ENCODE measurements at places on chromosomes 3 and 15.

DNA sequence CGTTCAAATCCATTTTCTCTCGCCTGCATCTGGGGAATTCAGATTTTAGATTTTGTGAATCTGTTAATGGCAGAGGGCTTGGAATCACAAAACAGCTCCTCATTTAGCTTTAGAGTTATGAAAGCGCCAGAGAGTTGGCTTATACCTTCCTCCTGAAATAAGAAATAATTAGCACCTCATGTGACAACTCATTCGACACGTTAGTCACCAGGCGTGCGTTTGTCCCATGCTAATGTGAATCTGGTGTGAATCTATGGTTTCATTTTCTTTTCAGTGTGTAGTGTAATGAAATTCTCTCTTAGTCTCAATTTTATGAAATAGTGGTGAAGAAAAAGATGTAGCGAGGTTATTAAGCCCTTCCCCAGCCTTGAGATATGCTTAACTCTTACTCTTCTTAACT lies 89.4 kb downstream of the EDEM1 start:
- no peak for DNase-seq

- no peak for DNase-seq
Measured at GRCh38 chr15:57685306-57686095, 21.0 kb upstream of the POLR2M start.

DNA sequence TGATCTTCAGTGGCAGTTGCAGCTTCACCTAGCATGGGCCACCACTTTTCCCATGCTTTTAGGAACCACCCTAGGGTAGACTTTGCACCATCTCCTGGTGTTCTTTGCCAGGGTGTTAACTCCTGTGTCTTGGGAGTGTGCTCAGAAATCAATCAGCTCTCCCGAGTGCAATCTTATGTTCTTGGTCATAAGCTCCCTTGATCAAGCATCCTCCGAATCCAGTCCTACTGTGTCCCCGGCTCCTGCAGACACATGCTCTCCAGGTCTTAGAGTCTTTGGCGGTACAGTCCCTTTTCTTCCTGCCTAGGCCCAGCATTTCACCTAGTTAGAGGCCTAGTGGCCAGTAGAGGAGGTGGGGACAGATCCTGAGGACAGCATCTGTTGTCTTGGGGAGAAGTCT lies 74.7 kb upstream of the SYN2 start:
- DNase-seq, result no peak

GRCh38 chr3:134607054-134608022 lies 43.5 kb downstream of the KY start:
- DNase-seq, result peak; percentile 40

GRCh38 chr3:67288466-67289106 lies 290.5 kb downstream of the KBTBD8 start:
- DNase-seq, result no peak

GRCh38 chr3:46010519-46011113 lies 15.0 kb upstream of the FYCO1 start:
- no peak for DNase-seq

GRCh38 chr3:143283432-143284128 lies 164.0 kb downstream of the CHST2 start:
- no peak for DNase-seq

GRCh38 chr15:52103217-52104207 lies 9.1 kb downstream of the BCL2L10 start:
- peak; percentile 68 for DNase-seq

GRCh38 chr3:30708472-30708871 lies 102.1 kb downstream of the TGFBR2 start:
- no peak for DNase-seq

Measured in muscle of back (tissue), 13 donors.